Activated T-cell treated with anti-CD3 and anti-CD28 coated beads, Interleukin-2, amount 50 U/mL, for 4 hours (primary cell): ENCODE measurements at places on chromosomes 2 and 18. TPM values are rescaled to one million over a fixed set of nuclear protein-coding genes. Genes with fewer than 3 reads are reported as not detected.

- DNase-seq: no peak
Measured at GRCh38 chr2:239028253-239028619, 180.4 kb downstream of the TWIST2 start.

DNA sequence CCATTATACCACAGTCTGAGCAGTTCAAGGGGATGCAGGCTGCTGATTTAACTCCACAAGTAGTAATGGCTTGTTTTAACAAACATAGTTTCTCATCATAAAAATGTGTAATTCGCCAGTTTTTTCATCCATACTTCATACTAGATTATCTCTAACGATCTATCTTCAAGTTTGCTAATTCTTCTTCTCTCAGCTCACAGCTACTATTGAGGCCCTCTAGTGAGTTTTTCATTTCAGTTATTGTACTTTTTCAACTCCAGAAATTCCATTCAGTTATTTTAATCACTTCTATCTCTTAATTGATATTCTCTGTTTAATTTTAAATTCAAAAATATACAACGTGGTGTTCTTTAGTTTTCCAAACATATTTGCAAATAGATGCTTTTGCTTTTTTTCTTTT lies 20.1 kb upstream of the TMEM87B start:
- DNase-seq: no peak

DNA sequence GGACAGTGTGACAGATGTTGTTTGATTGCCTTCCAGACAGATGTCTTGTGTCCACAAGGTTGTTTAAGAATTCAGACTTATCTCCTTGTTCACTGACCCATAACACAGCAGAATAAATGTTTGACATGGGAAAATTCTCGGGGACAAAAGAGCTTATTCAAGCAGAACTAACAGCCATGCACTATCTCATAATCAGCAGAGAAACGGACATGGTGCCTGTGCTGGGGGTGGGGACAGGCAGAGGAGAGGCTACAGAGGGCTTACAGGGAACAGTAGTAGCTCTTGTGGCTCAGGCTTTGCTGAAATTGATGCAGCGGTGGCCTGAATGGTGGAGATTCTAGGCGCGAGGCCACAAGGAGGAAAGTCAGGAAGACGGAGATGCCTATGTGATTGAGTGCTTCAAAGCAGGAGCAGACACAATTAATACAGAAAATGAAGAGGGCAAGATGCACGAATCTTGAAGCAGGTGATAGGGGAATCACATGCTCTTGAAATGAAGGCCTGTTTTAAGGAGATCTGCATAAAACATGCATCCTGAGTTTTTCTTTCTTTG lies 62.0 kb upstream of the CAB39 start:
- DNase-seq: no peak

DNA sequence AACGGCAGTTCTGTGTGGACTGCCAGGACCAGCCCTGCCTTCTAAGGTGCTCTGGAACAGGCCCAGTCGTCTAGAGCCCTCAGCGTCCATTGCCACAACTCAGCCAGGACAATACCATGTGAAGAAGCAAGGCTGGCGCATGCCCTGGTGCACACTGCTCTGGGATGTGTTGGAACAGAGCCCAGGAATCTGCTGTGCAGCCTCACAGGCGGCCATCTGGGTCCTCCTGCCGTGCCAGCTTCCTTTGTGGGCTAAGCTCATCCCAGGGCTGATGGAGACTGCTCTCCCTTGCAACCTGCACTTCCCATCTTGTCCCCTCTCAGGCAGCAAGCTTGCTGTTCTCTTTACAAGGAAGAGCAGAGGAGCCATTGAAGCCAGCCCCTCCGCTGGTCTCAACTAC lies 246.4 kb upstream of the PXDN start:
- no peak for DNase-seq

GRCh38 chr2:222193328-222193983 lies 105.3 kb downstream of the PAX3 start:
- DNase-seq: no peak

Gene GREB1
- 0.33 TPM for total RNA-seq

Gene ZNF514
- total RNA-seq: 4.9 TPM

DNA sequence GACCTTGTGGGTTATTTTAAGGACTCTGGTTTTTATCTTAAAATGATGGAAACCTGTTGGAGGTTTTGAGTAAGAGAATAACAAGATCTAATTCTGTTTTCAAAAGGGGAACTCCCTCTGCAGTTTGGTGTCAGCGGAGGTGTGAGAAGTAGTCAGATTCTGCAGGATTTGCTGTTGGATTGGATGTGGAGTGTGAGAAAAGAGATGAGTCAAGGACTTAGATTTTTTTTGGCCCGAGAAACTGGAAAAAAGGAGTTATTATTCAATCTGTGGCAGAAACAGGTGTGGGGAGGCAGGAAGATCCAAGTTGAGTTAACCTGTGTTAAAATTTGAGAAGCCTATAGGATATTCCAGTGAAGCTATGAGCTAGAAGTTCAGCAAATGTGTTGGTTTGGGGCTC lies 337.2 kb upstream of the FANCL start:
- no peak for DNase-seq
